Central memory CD4-positive, alpha-beta T cell (primary cell): ENCODE measurements at places on chromosomes 3 and 15.

DNA sequence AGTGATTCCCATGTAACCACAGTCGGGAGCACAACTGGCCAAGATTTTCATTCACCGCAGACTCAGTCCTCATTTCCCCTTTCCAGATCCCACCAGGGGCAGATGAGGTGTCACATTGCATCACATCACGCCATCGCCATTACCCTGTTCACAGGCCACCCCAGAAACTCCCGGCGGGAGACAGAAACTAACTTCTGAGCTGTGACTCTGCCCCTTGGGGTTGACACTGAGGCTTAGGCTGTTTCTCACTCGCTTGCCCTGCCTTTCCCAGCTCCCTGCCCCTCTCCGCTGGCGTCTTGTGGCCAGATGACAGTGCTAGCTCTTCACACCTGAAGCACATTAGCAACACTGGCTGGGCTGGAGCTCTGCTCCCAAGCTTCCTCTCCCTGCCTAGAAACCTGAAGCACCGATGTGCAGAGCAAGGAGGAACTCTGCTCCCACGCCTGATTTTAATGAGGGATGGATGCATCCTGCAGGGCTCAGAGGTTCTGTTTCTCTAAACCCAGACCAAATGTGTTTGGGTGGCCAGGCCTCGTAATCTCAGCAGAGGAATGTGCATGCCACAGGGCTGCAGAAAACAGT lies 88.8 kb upstream of the CTDSPL start:
- DNase-seq = no peak

- DNase-seq = peak; percentile 78
These were observed 26.4 kb upstream of the MYZAP start for GRCh38 chr15:57565311-57565710.

- DNase-seq = no peak
These were observed 76.2 kb downstream of the TGFBR2 start for GRCh38 chr3:30682434-30683155.

- no peak for DNase-seq
These were observed 394.0 kb downstream of the FOXP1 start for GRCh38 chr3:71189480-71189879.

DNA sequence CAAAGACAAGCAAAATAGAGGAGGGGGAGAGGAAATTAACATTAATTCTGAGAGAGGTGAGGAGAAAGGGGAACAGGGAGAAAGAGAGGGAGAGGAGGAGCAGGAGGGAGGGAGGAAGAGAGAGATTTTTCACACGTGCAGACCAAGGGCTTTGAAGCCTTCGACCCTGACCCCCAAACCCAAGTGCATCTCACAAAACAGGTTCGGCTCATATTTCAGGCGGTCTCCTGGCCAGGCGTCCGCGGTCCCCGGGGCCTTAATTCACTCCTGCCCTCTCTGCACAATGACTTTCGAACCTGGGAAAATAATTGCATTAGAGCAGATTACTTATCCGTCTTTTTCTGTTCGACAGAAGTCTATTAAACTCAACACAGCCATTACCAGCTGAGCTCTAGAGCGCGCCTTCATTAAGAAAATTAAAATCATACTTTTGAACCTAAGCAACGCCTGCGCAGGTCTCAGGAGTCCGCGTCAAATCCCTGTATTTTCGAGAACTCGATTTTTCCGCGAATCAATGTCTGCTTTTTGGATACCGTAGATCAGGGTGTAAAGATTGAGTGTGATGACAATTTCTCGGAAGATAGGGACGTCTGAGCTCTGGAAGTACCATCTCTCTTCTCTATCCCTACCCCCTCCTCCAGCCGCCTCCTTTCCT lies 220.7 kb downstream of the MEIS2 start:
- DNase-seq = no peak

DNA sequence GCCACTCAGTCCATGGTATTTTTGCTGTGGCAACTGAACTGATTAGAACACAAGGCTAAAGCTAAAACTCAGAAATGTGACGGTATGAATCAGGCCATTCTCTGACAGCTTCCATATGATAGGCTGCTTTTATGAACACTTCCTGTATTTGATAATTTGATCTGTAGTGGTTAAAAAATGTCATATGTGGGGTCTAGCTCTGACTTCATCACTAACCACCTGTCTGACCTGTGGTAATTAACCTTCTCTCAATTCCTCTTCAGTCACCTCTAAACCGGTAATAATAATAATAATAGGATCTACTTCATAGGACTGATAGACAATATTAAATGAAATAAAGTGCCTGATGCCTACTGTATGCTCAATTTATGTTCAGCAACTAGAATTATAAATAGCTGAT lies 223.2 kb downstream of the MBNL1 start:
- no peak for DNase-seq

- no peak for DNase-seq
These were observed 2.9 kb downstream of the DIPK2A start for GRCh38 chr3:143974271-143975238.
